RPMI7951 (cell line): ENCODE measurements at places on chromosomes 3 and 15.

DNA sequence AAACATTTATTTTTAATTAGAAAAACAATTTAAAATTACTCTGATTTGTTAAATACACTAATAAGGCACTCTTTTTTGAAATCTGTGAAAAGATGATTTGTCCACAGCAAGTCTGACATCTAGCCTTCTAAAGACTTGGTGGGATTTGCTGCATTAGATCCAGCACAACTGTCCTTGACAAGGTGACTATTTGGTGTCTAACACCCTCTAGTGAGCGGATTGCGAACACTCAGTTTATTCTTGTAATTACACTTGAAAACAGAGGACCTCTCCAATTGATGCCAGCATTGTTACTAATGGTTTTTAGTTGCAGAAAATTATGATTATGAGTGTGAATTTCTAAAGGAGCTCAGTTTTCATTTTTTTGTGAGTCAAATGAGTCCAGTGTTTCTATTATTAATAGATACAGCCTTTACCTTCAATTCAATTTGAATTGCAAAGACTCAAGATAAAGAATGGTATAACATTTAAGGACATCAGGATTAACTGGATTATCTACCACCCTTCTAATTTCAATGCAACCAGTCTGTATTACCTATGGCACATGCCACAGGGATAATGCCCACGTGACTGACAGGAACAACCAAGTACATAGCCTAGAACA lies 29.7 kb upstream of the STRIT1 start:
- peak; percentile 73 for DNase-seq

GRCh38 chr3:95705786-95706418 lies 1108.5 kb upstream of the EPHA6 start:
- DNase-seq: peak; percentile 3

DNA sequence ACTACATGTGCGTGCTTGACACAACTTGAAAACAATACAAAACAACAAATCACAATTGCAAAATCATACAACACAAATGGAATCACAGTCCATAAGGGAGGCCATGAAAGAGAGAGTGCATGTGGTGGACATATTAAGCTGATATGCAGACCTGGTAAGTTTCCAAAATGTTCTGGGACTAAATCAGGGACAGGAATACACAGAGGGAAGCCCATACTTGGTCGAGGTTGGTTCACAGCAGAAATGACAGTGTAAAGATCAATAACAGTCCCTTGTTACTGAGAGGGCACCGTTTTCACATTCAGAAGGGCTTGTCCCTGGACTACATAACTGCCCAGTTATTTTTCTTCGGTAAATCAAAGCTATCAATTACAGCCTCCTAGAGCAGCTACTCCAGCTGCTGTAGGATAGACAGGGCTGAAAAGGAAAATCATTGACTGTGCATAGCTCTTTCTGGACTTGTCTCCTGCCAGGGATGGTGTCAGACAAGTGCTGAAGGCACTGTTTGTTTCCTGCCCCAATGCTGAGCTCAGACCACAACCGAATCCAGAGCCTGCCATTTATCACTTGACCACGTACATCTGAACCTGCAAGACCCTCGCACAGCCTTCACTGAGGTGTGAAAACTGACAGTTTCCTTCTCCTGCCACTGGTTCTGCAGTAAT lies 79.5 kb upstream of the KCNMB2 start:
- DNase-seq: peak; percentile 41

- DNase-seq: peak; percentile 14
Measured at GRCh38 chr3:5138214-5138981, 16.3 kb downstream of the ARL8B start.

DNA sequence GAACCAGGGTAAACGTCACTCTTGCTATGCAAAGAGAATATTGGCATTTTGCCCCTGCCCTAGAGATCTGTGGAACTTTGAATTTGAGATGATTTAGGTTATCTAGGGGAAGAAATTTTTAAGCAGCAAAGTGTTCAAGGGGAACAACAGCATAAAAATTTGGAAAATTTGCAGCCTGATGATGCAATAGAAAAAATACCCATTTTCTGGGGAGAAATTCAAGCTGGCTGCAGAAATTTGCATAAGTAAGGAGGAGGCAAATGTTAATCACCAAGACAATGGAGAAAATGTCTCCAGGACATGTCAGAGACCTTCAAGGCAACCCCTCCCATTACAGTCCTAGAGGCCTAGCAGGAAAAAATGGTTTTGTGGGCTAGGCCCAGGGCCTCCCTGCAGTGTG lies 4.4 kb upstream of the RPL32 start:
- DNase-seq: no peak

GRCh38 chr15:79680720-79681119 lies 216.1 kb downstream of the MTHFS start:
- DNase-seq: peak; percentile 93

- peak; percentile 43 for DNase-seq
Measured at GRCh38 chr15:58748852-58749531, 515 bp downstream of the ADAM10 start.

- no peak for DNase-seq
Measured at GRCh38 chr3:70857916-70858315, 545.5 kb upstream of the MDFIC2 start.

GRCh38 chr3:168216851-168217250 lies 121.1 kb upstream of the GOLIM4 start:
- no peak for DNase-seq

GRCh38 chr15:29686079-29686425 lies 136.2 kb downstream of the TJP1 start:
- DNase-seq: no peak

DNA sequence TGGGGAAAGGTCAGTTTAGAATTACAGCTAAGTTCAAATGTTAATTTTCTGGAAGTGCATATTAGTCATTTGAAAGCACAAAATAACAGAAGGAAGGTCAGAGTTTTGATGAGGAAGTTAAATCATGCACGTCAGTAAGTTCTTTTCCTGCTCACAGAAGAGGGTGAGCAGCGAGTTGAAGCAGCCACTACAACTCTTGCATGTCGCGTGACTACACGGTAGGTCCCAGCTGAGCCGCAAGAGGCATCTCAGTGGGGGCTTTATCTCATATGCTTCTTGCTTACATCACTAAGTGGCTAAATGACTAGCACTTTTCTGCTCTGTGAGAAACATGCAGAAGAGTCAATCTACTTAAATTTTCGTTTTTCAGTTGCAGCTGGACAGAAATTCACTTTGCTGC lies 21.3 kb upstream of the SEC62 start:
- DNase-seq: peak; percentile 9

DNA sequence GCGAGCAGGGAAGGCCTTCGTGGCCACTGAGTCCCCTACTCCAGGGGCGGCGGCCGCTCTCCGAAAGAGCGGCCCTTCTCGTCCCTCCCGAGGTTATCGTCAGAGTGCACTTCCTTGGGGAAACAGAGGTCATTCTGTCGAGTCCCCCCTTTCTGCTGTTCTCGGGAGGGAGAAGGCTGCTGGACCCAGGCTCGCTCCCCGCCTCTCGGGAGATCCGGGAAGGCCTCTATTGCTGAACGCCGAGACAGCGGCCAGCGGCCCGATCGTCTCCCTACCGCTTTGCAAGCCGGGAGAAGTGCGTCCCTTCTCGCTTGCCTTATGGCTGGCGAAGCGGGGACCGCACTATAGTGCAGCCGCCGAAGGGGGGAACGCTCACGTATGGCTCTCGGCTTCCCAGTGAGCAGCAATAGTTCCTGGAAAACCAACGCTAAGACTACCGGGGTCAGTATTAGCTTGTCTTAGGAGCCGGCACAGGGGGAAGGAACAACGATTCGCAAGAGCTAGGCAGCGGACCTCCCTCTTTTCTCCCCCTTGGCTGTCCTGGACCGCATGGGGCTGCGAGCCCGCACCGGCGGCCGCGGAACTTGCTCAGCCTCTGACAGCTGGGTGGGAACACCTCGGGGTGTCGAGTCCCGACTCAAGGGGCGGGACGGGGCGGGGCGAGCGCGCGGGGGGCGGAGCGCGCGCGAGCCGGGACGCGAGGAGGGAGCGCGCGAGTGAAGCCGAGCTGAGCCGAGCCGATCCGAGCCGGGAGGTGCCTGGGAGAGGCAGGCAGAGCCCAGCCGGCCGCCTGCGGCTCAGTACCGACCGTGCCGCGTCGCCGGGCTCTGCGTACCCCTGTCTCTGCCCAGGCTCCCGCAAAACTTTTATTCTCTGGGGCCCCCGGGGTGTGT lies 930 bp upstream of the PPM1L start:
- DNase-seq: peak; percentile 92

- no peak for DNase-seq
Measured at GRCh38 chr15:42144841-42145375, 11.5 kb downstream of the PLA2G4F start.

DNA sequence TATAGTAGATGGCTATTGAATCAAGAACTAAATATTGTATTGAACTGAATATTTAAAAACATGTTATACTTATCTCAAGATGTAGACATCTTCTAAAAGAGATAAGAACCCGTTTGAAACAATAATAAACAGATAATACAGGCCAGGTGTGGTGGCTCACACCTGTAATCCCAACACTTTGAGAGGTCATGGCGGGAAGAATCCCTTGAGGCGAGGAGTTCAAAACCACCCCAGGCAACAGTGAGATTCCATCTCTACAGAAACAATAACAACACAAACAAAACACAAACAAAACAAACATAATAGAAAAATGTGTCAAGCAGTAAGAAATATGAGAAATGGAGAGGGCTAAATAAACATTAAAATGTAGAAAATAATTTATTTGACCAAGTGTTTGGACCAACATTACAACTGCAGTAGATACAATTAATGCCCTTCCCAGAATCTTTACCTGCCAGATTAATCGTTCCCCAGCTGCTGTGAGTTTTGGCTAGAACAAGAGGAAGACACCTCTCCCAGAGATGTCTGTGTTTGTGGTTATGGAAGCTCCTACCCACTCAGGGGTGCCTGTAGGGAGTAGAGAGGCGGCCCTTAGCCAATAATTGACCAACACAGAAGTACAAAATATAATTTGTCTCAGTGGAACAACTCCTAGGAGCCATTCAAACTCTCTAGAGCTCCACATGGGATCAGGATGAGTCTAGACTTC lies 111.9 kb upstream of the AGTR1 start:
- no peak for DNase-seq

GRCh38 chr3:24496529-24497482 lies 2.2 kb upstream of the THRB start:
- DNase-seq: peak; percentile 71

- no peak for DNase-seq
Measured at GRCh38 chr15:40285554-40286011, 2.7 kb upstream of the ANKRD63 start.

- peak; percentile 33 for DNase-seq
Measured at GRCh38 chr3:99286266-99286845, 352.0 kb upstream of the COL8A1 start.

- peak; percentile 60 for DNase-seq
Measured at GRCh38 chr3:124885466-124886167, 1.5 kb downstream of the ITGB5 start.

DNA sequence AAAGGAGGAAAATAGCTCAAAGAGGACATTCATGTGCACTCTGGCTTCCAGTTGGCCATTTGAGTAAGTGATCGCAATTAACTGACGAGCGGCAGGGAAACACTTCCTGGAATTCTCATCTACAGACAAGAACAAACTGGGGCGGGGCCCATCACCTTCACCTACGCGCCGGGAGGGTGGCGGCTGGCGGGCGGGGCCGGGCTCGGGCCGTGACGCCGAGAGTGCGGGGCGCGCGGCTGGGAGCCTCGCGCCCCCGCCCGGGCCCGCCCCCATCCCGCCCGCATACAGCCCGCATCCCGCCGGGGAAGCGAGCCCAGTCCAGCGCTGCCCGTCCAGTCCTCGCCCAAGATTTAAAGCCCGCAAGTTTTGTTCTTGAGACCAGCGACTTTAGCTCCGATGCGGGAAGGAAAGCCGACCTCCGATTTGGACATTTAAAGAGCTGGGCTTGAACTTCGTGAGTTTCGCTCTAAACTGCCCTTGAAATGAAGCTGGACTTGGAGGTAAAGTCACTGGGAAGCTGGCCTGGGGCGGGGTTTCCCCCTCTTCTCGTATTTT lies at the start of gene B3GNT5:
Gene B3GNT5, plus strand, starts transcription at position 281 of the 555 bp plus-strand sequence. CDS start 16,546 bp downstream, outside the sequence.
- peak; percentile 11 for DNase-seq

- DNase-seq: peak; percentile 50
Measured at GRCh38 chr3:132256989-132257388, 60.2 kb upstream of the ACP3 start.

DNA sequence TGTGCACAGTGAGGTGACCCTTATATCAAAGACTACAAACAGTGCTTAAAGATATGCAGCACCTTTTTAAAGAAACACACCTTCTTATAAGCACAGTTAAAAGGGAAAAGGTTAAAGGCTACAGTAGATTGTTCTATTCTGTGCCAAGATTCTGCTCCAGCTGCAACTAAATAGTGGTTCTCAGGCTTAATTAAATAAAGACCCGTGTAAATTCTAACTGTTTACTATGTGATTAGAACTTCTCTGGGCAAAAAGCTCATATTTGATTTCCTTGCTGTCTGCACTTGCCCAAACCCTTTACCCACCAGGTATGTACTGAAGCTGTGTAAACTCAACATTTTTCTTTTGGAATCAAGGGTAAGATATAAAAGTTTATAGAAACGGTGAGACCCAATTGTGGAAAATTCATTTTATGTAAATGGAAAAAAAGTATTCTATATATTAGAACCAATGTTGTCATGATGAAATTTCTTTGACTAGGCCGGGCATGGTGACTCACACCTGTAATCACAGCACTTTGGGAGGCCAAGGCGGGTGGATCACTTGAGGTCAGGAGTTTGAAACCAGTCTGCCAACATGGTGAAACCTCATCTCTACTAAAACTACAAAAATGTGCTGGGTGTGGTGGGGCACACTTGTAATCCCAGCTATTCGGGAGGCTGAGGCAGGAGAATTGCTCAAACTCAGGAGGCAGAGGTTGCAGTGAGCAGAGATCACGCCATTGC lies 230.6 kb downstream of the MECOM start:
- no peak for DNase-seq

DNA sequence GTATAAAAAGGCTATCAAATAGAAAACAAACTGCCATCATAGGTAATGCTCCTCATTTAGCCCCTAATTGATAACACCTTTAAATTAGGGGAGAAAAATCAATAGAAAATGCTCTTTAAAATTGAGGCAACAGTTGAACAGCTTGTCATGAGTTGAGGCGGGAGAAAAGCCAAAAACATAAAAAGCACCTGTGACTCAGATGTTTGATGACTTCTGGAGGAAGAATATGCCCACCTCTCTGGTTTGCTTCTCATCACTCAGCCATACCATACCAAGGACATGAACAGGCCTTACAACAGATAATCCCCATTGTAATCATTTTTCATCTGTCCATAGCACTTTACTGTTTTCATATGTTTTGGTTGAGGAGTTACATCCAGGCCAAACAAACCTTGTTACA lies 246.0 kb downstream of the MYRIP start:
- no peak for DNase-seq

GRCh38 chr3:165544432-165544831 lies 292.8 kb downstream of the BCHE start:
- DNase-seq: no peak

GRCh38 chr15:78855746-78856145 lies 16.9 kb upstream of the MORF4L1 start:
- DNase-seq: no peak

- peak; percentile 37 for DNase-seq
Measured at GRCh38 chr3:9105421-9105820, 142.1 kb upstream of the RAD18 start.

GRCh38 chr3:144106970-144107369 lies 135.3 kb downstream of the DIPK2A start:
- no peak for DNase-seq

GRCh38 chr3:189949580-189949979 lies 171.1 kb downstream of the P3H2 start:
- DNase-seq: no peak
